ENCODE measurements at places on chromosomes 3 and 15.
A peak's percentile ranks its signal among the peaks of the same experiment; 100 is the strongest.

GRCh38 chr3:186496016-186496415 lies 48.2 kb downstream of the CRYGS start:
- DNase-seq, result no peak

DNA sequence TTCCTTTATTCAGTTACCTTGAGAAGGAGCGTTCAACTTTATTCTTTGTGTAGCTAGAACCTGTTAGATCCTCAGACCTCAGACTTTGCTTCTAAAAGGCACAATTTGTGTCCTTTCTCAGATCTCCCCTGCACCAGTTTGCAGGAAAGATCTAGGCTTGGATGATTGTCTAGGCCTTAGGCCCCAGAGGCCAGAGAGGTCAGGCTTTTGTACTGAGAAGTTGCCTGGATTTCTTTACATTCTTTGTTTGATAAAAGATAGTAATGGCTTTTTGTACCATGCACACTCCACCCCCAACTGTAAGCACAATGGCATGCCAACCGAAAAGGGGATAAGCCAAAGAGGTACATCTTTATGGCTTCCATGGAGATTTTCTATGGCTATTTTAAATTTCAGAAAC lies 719.6 kb upstream of the NR2F2 start:
- no peak for DNase-seq

- peak; percentile 7 for DNase-seq
These were observed 136.6 kb upstream of the FHIT start for GRCh38 chr3:61387817-61388216.

DNA sequence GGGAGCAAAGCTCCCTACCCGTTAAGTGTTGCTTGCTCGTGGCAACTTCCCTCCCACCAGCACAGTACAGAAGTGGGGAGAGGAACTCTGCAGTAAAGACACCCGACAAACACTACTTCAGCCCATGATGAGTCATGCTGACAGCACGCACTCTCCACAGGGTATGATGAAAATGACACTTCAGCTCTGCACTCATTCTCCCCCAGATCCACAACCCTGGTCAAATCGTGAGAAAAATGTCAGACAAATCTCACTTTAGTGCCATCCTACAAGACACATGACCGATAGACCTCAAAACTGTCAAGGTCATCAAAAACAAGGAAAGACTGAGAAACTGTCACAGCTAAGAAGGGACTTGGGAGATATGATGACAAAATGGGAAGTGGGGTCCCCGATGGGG lies 278.9 kb downstream of the OCA2 start:
- DNase-seq, result no peak

DNA sequence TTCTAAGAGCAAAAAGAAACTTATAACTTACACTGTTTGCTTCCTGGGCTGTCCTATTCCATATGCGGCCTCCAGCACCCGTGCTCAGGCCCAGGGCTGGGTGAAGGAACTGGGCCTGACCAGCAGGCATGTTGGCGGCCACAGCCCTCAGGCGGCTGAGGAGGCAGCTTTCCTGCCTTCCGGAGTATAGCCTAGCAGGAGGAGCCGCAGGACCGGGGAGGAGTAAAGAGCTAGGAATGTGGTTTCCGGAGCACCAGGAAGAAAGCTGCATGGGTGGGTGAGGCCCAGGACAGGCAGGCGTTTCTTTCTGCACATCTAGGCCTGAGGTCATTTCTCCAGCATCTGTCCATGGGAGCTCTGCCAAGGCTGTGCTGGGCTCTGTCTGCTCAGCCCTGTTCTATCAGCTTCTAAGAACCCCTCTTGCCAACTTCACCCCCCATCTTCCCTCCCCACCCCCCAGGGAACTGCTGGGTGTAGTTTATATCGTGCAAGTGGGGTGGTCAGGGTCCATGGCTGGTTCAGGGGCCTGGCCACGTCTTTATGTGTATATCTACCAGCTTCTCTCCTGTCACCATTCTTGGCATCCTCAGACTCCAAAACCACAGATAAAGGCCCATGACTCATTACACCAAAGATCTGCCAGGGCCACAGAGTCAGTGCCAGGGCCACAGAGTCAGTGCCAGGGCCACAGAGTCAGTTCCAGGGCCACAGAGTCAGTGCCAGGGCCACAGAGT lies 7.8 kb upstream of the KIF7 start:
- DNase-seq, result no peak

DNA sequence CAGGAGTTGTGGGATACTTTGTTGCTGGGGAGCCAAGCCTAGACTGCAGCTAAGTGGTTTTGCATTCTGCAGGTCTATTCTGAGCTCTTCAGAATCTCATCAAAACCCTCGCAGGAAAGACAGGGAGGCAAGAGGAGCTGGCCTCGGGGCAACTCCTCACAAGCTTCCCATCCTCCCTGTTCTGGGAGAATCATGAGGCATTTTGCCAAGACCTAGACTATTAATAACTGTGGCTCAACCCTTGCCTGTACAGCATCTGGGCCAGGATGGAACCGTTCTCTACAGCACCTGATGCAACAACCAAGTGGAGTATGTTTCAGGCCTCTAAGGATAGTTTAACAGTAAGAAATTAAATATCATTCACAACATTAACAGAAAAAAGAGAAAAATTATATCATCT lies 20.2 kb upstream of the SLC6A20 start:
- DNase-seq, result no peak

DNA sequence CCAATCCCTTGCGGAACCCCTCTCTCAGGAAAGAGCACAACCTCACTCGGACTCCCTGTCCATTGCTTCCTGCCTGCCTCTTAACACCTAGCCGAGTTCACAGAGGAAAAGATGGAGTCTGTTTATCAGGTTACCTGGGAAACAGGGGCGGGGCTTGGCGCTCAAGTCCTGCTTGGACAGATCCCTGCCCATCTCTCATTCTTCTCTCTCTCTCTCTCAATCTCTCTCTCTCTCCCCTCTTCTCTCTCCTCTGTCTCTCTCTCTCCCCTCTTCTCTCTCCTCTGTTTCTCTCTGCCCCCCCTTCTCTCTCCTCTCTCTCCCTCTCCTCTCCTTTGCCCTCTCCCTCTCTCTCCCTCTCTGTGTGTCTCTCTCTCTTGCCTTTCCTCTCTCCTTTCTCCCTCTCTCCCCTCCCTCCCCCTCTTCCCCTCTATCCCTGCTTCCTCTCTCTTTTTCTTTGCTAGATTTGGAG lies at the start of gene EFHB:
TSS of gene EFHB (minus strand) at position 120 of the 469 bp plus-strand sequence. CDS start 199 bp downstream, outside the sequence.
- peak; percentile 37 for DNase-seq

DNA sequence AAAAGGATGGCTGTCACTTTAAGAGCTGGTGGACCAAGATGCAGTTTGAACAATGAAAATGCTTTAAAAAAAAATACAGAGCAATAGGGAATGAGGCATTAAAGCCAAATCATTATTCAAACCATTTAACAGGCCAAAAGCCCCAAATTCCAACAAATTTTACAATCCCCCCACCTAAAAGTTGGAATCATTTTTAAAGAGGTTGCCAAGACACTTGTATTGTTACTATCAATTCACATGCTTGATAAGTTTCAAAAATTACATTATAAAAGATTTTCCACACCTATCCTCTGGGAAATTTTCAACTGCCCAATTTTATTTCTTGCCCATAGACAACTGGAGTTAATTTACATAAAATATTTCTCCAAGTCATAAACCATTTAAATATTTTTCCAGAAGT lies 192.3 kb upstream of the ARHGEF26 start:
- no peak for DNase-seq

DNA sequence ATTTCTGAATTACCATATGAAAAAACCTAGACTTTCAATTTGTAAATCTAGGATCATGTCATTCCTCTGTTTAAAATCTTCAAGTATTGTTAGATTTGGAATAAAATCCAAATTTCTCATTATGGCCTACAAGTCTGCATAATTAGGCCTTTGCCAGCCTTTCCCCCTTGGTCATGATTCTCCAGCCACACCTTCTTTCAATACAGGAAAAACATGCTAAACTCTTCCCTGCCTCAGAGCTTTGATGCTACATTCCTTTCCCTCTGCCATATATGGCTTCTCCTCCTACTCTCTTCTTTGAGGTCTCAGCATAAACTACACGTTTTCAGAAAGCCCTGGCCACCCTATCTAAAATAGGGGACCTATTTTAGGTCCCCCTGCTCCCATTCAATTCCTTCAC lies 48.5 kb downstream of the TM6SF1 start:
- DNase-seq, result no peak

- DNase-seq, result no peak
These were observed 57.9 kb downstream of the ADCY5 start for GRCh38 chr3:123390865-123391600.

DNA sequence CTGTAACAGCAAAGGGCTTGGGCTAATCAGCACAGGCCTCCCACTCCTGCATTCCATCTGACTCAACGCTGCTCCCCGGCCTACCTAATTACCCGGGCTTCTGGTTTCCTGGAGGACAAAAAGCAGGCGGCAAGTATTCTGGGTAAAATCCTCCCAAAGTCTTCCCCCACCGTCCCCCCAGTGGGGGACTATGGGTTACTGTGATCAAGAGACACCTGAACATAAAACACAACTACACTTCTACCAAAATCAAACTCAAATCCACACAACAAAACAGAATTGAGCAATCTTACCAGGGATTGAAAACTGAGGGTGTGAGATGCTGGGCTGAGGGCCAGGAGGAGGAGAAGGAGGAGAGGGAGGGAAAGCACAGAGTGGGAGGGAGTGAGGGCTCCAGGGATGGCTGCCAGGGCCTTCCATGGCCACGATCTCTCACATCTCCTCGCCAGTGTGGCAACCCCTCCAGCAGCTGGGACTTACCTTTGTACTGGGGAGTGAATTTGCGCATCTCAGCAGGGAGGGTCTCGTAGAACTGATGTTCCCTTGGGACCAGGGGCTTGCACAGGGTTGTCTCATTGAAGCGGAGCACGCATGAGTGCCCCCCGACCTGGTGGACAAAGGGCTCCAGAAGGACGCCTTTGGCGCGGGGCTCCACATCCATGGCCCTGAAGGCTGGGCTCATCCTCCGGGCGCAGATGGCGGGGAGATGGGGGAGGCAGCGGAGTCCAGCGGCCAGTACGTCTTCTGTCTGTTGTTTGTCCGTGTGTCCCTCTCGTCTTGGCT lies 9.1 kb upstream of the NCKIPSD start:
- DNase-seq, result no peak

DNA sequence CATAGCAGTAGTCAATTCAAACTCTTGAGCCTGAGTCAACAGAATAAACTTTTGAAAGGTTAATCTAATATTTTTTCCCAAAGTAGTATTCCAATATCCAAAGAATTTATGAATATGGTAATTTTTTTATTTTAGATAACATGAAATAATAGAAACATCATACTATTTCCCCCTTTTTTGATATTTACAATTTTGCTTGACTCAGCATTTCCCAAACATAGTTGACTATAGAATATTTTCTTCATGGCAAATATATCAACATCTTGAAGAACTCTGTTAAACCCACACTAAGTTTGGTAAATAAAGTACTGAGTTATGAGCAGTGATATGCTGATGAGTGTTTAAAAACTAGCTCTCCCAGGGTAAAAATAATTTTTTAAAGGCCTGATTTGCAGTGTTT lies 380.0 kb upstream of the ARL6 start:
- no peak for DNase-seq

- no peak for DNase-seq
These were observed 3.4 kb upstream of the SLC51B start for GRCh38 chr15:65041787-65042186.

DNA sequence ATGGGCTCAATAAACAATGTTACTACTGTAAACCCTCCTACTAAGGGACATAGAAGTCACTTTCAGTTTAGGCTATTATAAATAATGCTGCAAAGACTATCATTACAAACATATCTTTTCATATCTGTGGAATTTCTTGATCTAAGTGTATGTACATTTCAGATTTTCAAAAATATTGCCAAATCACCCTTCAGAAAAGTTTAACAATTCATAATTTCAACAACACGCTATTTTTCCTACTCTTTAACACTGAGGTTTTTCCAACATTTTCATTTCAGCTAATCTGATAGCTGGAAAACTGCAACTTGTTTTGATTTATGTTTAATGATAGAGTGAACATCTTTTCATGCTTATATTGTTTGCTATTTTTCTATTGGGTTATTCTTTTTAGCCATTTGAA lies 69.0 kb downstream of the ALDH1A2 start:
- no peak for DNase-seq

GRCh38 chr3:47121409-47121808 lies 42.5 kb downstream of the SETD2 start:
- no peak for DNase-seq

GRCh38 chr15:26394801-26395200 lies 378.1 kb downstream of the GABRB3 start:
- DNase-seq, result no peak

- no peak for DNase-seq
These were observed 9.1 kb downstream of the VPS13C start for GRCh38 chr15:62051166-62051565.

DNA sequence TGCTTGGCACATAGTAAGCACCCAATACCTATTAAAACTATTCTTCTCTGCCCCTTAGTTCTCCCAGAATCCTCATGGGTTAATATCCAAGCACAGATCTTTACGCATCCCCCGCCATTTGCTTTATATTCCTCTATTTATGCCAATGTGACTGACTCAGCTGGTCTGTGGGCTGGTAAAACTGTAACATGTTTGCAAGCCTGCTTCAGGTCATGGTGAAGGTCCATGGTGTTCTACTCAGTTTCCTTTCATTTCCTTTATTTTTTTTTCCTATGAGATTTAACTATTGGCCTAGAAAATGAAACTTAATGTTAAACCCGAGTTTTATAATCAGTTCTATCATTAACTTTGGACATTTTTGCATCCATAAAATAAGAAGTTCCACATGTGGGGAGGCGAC lies 47.0 kb downstream of the FRMD4B start:
- DNase-seq, result no peak

GRCh38 chr15:82832601-82833361 lies 23.4 kb downstream of the WHAMM start:
- peak; percentile 74 for DNase-seq

All from activated naive CD4-positive, alpha-beta T cell treated with anti-CD3 and anti-CD28 coated beads for 36 hours (primary cell).